Ecto neural progenitor cell (in vitro differentiated cells): ENCODE measurements at places on chromosomes 11 and 22.

GRCh38 chr11:120208777-120209176 lies 2.1 kb upstream of the OAF start:
- DNase-seq, result no peak

- no peak for DNase-seq
Observed at GRCh38 chr11:126868741-126869140, 131.8 kb downstream of the KIRREL3 start.

DNA sequence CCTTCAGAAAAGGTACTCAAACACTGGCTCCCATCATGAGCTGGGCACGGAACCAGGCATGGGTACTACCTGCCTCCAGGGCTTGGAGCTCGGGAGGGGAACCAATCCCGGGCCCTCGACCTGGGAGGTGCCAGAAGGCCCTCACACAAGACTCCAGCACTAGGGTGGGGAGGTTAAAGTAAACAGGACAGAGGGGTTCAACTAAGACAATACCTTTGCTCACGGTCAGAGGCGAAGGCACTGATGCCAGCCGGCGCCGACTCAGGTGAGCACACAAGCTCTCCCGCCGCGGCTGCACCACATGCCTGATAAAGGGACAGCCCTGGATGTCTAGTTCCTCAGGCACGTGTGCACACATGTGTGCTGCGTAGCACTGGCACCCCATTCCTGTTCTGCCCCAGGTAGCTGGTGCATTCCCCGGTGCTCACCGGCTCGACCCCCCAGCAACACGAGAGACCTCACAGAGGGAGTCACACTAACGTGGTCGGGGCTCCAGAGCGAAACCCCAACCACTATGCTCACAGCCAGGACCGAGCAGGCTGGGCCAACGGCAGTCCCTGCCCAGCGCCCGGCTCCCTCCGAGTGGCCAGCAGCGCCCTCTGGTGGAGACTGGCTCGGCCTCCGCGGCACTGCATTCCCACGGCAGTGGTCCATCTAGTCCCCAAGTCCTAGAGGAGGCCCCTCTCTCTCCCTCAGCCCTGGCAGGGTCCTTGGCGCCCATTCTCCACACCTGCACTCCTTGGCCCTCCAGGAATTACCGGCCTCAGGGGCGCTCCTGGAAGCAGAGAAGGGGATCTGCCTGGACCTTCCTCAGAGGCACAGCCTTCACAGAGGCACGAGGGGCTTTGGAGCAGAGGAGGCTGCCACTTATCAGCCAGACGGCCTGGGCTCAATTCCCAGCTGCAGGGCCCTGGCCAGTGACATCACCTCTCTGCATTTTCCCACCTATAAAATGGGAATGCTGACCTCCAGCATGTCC lies 28.8 kb upstream of the MOB2 start:
- peak; percentile 92 for DNase-seq

DNA sequence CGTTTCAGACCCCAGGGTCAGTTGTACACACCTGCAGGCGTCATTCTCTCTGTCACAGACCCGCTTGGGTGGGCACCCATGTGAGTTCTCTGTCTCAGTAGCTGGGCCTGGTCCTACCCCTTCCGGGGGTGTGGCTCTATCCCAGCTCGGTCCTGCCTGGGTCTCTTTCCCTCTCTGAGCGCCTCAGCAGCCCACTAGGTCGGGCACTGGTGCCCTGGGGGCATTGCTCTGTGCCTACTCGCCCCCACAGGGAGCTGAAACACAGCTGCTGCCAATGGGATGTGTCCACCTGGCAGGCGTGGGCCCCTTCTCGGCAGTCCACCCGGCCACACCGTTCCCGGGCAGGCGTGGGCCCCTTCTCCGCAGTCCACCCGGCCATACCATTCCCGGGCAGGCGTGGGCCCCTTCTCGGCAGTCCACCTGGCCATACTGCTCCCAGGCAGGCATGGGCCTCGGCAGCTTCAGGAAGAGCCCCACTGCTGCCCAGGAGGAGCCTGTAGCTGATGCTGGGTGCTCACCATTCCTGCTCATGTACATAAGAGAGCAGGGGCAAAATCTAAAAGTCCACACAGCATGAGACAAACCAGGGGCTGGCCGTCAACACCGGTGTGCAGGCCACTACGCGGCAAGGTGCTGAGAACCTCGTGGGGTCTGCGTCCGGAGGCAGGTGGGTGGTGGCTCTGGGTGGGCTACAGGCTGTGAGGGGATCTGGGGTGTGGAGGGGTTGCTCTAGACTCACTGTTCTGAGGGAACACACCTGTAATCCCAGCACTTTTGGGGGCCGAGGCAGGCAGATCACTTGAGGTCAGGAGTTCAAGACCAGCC lies 12.3 kb downstream of the MLC1 start:
- no peak for DNase-seq

GRCh38 chr11:118619444-118620197 lies 12.2 kb downstream of the PHLDB1 start:
- DNase-seq, result no peak

DNA sequence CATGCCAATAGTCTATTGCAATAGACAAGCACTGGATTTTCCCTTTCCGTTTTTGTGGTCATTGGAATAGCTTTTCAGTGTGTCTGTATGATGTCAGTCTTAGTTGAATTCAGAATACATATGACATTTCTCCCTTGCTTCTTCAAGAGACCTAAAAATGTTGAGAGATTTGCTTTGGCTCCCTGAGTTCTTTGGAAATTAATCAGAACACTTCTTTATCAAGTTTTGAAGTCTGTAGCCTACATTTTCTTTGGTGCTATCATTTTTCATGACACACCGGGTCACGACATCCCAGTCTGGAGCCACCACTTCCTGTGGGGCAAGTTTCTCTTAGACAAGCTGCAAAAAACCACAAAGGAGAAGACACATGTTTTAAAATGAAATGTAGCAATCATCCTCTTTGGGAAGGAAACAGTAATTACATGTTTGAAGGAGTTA lies 847.1 kb downstream of the OPCML start:
- no peak for DNase-seq

- no peak for DNase-seq
Observed at GRCh38 chr22:18965526-18966421, 29.7 kb upstream of the PRODH start.

DNA sequence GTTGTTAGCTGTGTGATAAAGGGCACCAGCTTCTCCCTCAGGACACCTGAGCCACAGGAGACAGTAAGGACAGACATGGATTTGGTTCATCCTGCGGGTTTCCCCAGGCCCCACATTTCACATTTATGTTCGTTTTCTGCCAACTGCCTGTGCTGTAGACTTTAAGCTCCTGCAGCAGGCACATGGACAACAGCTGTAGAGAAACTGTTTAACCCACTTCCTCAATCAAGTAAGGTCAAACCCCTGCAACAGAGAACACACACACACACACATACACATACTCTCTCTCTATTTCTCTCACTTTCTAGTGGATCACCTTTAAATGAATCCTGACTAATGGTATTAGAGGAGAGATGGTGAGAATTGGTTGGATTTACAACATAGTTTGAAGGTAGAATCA lies 90.7 kb downstream of the C11orf87 start:
- no peak for DNase-seq

- no peak for DNase-seq
Observed at GRCh38 chr11:43632181-43632580, 48.4 kb upstream of the HSD17B12 start.

- no peak for DNase-seq
Observed at GRCh38 chr11:10225553-10225952, 68.5 kb downstream of the SBF2 start.

DNA sequence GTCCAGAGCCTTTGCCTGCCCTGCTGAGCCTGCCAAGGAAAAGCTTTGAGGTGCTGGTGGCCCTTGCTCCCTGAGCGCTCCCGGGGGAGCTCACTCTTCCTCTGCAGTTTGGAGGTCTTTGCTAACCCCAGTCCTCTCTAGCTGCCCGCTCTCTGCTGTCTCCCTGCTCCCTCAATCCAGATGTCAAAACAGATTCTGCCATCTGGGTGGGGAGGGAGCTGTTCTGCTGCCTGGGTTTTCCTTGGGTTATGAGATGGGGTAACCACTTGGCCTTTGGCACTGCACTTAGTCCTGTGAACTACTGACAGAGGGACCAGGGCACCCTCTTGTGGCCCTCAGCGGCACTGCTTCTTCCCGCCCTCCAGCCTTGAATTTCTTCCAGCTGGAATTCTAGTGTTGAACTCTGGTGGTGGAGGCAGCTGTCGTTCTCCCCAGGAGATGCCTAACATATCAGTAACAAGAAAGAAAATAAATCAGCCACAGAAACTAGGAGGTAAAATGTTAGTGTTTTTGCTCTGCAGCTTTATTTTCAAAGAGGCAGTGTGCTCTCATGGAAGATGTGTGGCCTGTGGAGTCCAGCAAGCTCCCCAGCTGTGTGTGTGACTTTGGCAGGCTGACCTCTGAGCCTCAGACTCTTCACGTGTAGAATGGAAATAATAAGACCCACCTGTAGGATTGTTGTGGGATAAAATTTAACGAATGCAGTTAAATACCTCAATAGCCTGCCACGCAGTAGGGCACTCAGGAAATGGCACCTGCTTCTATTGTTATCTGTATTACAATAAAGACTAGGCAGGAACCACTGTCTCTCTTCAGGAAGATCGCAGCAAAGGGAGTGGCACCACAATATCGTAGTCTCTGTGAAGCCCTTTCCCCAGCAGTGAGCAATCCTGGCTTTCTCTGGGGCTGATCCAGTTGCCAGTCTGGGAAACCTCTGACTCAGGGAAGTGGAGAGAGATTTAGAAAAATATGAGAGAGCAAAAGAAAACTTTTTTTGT lies 23.4 kb downstream of the ARFGAP2 start:
- peak; percentile 88 for DNase-seq
